ENCODE measurements at places on chromosomes 11 and 22.
A peak's percentile ranks its signal among the peaks of the same experiment; 100 is the strongest.

DNA sequence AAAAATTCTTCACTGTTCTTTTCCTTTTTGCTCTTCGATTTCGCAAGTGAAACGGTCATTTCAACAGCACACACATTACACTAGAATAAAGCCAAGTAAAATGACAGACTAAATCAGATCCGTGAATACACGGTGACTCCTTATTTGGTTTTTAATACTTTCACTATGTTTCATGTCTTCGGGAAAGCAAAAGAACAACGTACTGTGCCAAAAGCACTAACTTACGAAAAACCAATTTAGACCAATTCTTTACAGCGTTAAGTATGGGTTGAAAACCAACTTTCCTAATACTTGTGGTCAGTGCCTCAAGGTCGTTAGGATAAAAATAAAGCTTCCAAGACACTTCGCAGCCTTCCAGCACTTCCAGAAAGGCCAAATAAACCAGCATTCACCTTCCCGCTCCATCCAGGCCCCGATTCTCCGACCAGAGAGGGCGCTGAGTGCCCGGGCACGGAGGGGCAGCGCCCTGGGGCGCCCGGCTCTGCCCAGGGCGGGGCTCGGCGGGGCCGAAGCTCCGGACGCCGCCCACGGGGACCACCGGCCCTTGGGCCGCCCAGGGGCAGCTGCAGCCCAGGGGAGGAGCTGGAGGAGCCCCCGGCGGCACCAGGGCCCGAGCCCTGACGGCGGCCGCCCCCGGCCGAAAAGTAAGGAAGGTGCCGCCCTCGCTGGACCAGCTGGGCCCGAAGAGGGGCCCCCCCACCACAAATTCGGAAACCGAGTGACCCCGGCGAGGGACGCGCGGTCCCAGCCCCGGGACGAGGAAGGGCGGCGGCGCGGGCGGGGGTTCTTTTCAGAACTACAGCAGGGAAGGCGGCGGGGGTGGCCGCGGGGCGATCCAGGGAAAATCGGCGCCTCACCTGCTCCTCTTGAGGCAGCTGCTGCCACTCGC is 499 bp downstream of the ATL3 start:
- DNase-seq, result no peak

- no peak for DNase-seq
These were observed 1170.0 kb upstream of the CNTN5 start for GRCh38 chr11:97850701-97851100.

DNA sequence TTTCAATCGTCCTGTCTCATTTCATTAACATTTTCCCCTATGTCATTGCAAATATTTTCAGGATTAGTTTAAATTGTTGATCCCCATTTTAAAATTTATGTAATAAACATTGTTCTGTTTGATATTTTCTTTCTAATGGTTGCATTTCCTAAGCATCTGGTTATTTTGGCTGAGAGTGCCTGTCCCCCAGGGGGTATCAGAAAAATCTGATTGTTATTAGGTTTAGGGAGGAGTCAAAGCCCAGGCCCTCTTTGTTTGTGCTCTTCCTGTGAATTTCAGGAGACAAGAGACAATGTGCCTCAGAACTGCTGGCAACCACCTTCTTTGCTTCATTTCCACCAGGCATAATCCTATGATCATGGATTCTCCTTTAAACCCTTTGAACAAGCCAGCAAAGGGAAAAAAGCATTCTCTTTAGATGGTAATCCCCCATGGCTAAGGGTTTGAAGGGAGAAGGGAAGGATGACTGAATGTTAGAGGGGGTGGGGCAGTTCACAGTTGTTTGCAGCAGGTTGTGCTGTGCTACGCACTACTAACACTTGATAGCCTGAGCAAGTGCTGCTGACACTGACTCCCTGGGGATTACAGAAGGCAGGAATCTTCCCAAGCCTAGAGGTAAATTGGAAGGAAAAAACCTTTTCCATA is 462.4 kb upstream of the LRRC4C start:
- DNase-seq, result no peak

- DNase-seq, result no peak
These were observed 2.0 kb downstream of the IFT27 start for GRCh38 chr22:36773935-36774334.

DNA sequence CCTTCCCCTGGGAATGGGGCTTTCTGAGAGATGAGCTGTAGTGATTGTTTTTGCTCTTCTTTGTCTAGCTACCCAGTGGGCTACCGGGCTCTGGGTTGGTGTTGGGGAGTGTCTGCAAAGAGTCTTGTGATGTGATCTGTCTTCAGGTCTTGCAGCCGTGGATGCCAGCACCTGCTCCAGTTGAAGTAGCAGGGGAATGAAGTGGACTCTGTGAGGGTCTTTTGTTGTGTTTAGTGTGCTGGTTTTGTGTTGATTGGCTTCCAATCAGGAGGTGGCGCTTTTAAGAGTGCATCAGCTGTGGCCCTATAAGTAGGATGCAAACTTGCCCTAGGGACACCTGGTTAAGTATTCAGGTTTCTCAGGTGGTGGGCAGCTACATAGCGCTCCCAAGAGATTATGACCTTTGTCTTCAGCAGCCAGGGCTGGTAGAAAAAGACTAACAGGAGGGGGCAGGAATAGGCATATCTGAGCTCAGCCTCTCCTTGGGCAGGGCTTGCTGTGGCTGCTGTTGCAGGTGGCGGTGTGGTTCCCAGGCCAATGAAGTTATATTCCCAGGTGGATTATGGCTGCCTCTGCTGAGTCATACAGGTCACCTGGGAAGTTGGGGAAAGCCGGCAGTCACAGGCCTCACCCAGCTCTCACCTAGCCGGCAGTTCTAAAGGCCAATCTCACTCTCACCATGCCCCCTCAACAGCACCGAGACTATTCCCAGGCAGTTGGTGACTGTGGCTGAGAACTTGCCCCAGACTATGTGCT is 315.7 kb upstream of the C11orf87 start:
- DNase-seq, result no peak

GRCh38 chr11:11243209-11243589 is 109.9 kb downstream of the CSNK2A3 start:
- no peak for DNase-seq

- DNase-seq, result peak; percentile 50
These were observed 20.1 kb downstream of the ADA2 start for GRCh38 chr22:17199003-17199731.

- no peak for DNase-seq
These were observed 22.0 kb upstream of the IPO7 start for GRCh38 chr11:9362393-9362863.

- DNase-seq, result no peak
These were observed 29.2 kb downstream of the SYT7 start for GRCh38 chr11:61551634-61552033.

DNA sequence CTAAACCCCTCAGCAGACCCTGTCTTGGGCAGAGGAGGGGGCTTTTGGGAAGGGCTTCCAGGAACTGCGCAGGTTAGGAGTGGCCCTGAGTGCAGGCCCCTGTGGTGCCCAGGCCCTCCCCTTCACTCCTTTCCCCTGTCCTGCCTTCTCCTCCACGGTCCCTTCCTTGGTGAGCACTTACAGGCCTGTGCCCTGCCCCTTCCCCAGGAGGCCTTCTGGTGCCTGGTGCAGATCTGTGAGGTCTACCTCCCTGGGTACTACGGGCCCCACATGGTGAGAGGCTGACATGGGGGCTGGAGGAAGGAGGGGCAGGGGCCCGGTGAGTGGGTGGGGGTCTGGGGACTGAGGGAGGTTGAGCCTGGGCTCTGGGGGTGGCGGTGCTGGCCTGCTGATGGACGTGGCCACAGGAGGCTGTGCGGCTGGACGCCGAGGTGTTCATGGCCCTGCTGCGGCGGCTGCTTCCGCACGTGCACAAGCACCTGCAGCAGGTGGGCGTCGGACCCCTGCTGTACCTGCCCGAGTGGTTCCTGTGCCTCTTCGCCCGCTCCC is 2.6 kb downstream of the TBC1D10C start:
- DNase-seq, result no peak

GRCh38 chr22:32413719-32414118 is 1.7 kb upstream of the RTCB start:
- DNase-seq, result no peak

- no peak for DNase-seq
These were observed 4.4 kb downstream of the SEC14L6 start for GRCh38 chr22:30541961-30542810.

- no peak for DNase-seq
These were observed 542.4 kb downstream of the TBC1D22A start for GRCh38 chr22:47304854-47305253.

DNA sequence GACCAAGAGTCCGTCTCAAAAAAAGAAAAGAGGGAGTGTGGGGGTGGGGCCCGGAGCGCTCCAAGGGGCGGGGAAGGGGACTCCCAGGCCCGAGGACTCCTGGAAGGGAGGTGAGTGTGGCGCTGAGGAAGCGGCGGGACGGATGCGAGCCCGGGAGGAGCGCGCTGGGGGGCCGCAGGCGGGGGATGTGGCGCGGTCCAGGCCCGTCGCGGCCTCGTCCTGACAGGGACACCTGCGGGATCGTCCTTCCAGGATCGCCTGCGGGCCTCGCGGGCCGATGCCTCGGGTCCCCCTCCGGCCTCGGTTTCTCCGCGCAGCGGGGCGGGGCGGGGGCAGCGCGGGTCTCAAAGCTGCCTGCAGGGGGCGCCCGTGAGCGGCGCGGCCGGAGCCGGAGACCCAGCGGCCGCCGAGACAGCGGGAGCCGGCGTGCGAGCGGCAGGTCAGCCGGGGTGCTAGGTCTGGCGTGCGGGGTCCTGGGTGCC is 3.8 kb upstream of the ADORA2A start:
- peak; percentile 87 for DNase-seq

GRCh38 chr11:110329445-110329844 is 33.0 kb upstream of the RDX start:
- no peak for DNase-seq

All from D721Med (cell line).